ENCODE measurements at places on chromosomes 7 and 10.

DNA sequence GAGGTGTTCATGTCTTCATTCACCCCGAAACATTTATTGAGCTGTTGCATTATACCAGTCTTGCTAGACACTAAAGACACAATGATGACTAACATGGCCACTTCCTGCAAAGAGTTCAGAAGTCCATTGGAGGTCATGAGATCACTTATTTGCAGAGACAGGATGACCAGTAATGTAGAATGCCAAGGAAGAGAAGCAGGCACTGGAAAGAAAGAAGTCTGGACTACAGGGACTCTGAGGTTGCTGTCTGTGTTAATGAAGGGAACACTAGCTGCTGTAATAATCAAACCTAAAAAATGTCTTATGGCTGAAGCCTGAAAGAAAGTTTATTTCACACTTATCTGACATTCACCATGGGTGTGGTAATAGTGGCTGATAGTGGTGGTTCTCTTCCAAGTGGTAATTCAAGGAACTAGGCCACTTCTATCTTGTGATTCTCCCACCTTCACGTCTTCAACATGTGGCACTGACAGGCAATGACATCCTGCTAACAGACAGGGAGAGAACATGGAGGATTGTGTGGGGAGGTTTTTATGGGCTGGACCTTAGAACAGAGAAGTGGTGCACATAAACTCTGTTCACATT, 89.2 kb upstream of the MKLN1 start:
- no peaks in the 10 kb centered on the region for H3K36me3 ChIP-seq
- DNase-seq = peak; percentile 31
- no peaks in the 10 kb centered on the region for H3K27me3 ChIP-seq
- no peak overlapping the region for H3K4me3 ChIP-seq
- H3K27ac ChIP-seq = peak overlapping the region; percentile 62

GRCh38 chr7:17618652-17618974, 320.2 kb downstream of the AHR start:
- peak overlapping the region; percentile 85 for H3K27ac ChIP-seq
- no peaks in the 10 kb centered on the region for H3K27me3 ChIP-seq
- peaks cover 22% of the 10 kb centered on the region for H3K4me1 ChIP-seq
- no peaks in the 10 kb centered on the region for H3K36me3 ChIP-seq
- no peak overlapping the region for H3K4me3 ChIP-seq
- peak; percentile 54 for DNase-seq

GRCh38 chr7:112789453-112789816, 758 bp downstream of the TMEM168 start:
- H3K27me3 ChIP-seq = no peaks in the 10 kb centered on the region
- peak overlapping the region; percentile 94 for H3K27ac ChIP-seq
- no peaks in the 10 kb centered on the region for H3K36me3 ChIP-seq
- no peak for DNase-seq

DNA sequence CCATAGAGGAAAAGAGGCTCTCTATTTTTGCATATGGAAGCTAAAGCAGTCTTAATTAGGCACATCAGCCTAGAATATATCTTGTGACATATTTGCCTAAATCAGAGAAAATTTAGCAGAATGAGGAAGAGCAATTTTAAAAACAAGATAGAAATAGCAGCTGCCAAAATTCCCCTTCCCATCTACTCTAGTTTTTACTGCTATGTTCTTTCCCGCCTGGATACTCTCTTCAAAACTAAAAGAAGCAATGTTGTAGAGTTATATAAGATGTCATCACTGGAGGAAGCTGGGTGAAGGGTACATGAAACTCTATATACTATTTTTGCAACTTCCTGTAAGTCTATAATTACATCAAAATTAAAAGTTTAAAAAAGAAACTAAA, 87.0 kb downstream of the ARMH3 start:
- H3K27ac ChIP-seq = peak overlapping the region; percentile 49
- no peaks in the 10 kb centered on the region for H3K27me3 ChIP-seq
- H3K4me3 ChIP-seq = no peak overlapping the region
- H3K36me3 ChIP-seq = no peaks in the 10 kb centered on the region
- H3K4me1 ChIP-seq = no peaks in the 10 kb centered on the region

GRCh38 chr10:29473087-29473356, 161.7 kb downstream of the SVIL start:
- H3K27me3 ChIP-seq = no peaks in the 10 kb centered on the region
- H3K4me1 ChIP-seq = peaks cover 15% of the 10 kb centered on the region
- no peaks in the 10 kb centered on the region for H3K36me3 ChIP-seq
- no peak overlapping the region for H3K4me3 ChIP-seq
- DNase-seq = no peak

- H3K4me1 ChIP-seq = no peaks in the 10 kb centered on the region
- H3K27me3 ChIP-seq = no peaks in the 10 kb centered on the region
- no peak overlapping the region for H3K4me3 ChIP-seq
- H3K27ac ChIP-seq = no peak overlapping the region
Measured at GRCh38 chr10:132156382-132156781, 30.4 kb upstream of the DPYSL4 start.

GRCh38 chr7:114835303-114835702, 86.6 kb upstream of the MDFIC start:
- no peak overlapping the region for H3K4me3 ChIP-seq
- no peaks in the 10 kb centered on the region for H3K27me3 ChIP-seq
- no peak overlapping the region for H3K27ac ChIP-seq
- DNase-seq = no peak
- no peaks in the 10 kb centered on the region for H3K36me3 ChIP-seq

- DNase-seq = no peak
- H3K27ac ChIP-seq = no peak overlapping the region
- H3K4me3 ChIP-seq = no peak overlapping the region
- H3K27me3 ChIP-seq = no peaks in the 10 kb centered on the region
Measured at GRCh38 chr7:48004638-48005037, 24.3 kb downstream of the SUN3 start.

DNA sequence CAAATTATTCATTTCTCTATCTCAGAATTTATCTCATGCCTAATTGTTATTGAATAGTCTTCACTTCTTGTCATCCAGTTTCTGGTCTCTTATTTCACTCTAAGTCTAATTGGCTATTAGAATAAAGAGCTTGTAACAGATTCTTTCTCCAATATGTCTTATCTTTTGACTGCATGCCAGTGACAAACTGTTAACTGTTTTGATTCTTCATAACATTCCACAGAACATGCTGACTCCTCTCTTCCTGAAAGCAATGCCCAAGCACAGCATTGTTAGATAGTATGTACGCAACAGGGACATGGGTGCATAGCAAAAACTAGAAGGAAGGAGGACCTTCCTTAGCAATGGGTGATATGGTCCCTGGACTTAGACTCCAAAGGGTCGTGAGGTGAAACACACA, 65.4 kb downstream of the TRUB1 start:
- H3K4me3 ChIP-seq = no peak overlapping the region
- H3K36me3 ChIP-seq = no peaks in the 10 kb centered on the region
- H3K4me1 ChIP-seq = no peaks in the 10 kb centered on the region
- no peaks in the 10 kb centered on the region for H3K27me3 ChIP-seq

DNA sequence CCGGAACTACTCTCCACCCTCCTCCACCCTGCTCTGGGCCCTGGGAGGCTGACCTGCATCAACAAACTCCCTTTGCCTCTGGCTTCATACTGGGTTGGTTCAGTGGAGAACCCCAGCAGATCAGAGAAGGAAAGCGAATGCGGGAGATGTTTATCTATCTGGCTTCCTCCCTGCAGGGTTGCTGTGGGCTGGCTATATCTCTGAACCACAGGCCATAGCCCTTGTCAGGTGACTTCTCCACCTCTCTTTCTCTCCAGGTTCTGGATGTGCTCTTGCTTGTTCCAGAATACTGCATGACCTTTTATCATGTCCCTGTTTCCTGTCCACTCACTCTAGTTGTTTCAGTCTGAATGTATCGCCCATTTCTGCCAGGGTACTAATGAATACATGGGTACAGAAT, 51.7 kb upstream of the IFRD1 start:
- H3K36me3 ChIP-seq = no peaks in the 10 kb centered on the region
- H3K27me3 ChIP-seq = no peaks in the 10 kb centered on the region
- H3K4me3 ChIP-seq = no peak overlapping the region
- DNase-seq = no peak
- H3K4me1 ChIP-seq = no peaks in the 10 kb centered on the region
- no peak overlapping the region for H3K27ac ChIP-seq

GRCh38 chr7:73387908-73388414, 45.6 kb upstream of the FZD9 start:
- H3K27me3 ChIP-seq = no peaks in the 10 kb centered on the region
- H3K4me1 ChIP-seq = no peaks in the 10 kb centered on the region
- H3K36me3 ChIP-seq = no peaks in the 10 kb centered on the region

GRCh38 chr7:1073142-1073977, 14.6 kb upstream of the GPER1 start:
- H3K36me3 ChIP-seq = no peaks in the 10 kb centered on the region
- H3K4me3 ChIP-seq = no peak overlapping the region
- H3K27me3 ChIP-seq = no peaks in the 10 kb centered on the region
- DNase-seq = no peak

DNA sequence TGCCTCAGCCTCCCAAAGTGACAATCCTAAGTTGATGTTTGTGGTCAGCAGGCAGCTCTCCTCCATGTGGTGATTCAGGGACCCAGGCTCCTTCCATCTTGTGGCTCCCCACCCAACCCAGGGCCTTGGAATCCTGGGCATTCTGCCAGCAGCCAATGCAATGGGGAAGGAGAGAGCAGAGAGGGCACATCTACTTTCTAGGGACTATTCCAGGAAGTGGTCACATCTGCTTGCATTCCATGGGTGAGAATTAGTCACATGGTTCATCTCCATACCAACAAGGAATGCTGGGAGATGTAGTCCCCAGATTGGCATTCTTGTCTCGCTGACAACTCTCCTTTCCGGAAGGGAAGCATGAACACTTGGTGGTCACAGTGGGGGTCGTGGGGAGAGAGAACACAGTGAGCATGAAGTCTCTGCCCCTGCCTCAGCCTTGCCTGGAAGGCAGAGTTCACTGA, 9.9 kb upstream of the SRRM3 start:
- no peaks in the 10 kb centered on the region for H3K27me3 ChIP-seq
- no peak overlapping the region for H3K4me3 ChIP-seq
- peak; percentile 18 for DNase-seq
- H3K4me1 ChIP-seq = no peaks in the 10 kb centered on the region
- H3K27ac ChIP-seq = no peak overlapping the region

DNA sequence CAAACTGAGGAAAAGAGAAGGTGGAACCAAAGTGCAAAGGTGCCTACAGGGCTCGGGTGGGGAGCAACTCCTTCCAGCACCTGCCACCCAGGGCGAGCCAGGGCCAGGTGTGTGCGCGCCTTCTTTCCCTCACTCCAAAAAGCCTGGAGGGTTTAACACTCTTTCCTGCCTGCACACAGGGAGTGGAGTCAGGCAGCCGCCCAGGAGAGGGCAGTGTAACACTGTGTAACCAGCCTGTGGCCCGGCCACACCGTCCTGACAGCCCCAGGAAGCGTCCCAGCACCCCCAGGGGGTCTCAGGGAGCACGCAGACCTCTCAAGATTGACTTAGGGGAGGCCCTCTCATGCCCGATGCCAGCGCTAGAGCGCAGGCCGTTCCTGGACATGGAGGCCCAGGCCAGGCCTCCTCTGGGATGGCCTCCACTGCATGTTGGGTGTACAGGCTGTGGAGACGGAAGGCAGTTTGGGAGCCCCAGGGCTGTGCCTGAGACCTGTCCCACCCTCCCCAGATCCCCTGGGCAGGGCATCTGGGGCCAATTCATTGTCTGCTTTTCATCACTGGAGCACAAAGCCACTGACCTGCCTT, 13.4 kb downstream of the BRI3 start:
- no peak overlapping the region for H3K27ac ChIP-seq
- no peaks in the 10 kb centered on the region for H3K36me3 ChIP-seq
- no peak overlapping the region for H3K4me3 ChIP-seq
- DNase-seq = peak; percentile 84
- no peaks in the 10 kb centered on the region for H3K27me3 ChIP-seq

GRCh38 chr10:63456437-63457210, 9.2 kb downstream of the JMJD1C start:
- DNase-seq = no peak
- no peak overlapping the region for H3K4me3 ChIP-seq
- no peak overlapping the region for H3K27ac ChIP-seq
- no peaks in the 10 kb centered on the region for H3K4me1 ChIP-seq
- H3K36me3 ChIP-seq = no peaks in the 10 kb centered on the region

DNA sequence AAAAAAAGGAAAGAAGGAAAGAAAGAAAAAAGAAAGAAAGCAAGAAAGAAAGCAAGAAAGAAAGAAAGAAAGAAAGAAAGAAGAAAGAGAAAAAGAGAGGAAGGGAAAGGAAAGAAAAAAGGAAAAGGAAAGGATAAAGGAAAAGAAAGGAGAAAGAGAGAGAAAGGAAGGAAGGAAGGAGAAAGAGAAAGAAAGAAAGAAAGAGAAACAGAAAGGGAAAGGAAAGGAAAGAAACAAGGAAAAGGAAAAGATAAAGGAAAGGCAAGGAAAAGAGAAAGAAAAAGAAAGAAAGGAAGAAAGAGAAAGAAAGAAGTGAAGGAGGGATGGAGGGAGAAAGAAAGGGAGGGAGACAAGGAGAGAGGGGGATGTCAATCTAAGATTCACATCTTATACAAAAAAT, 20.8 kb upstream of the SFTPA2 start:
- H3K36me3 ChIP-seq = no peaks in the 10 kb centered on the region
- no peak overlapping the region for H3K4me3 ChIP-seq
- H3K27me3 ChIP-seq = peaks cover 7% of the 10 kb centered on the region
- no peak for DNase-seq
- H3K4me1 ChIP-seq = no peaks in the 10 kb centered on the region

DNA sequence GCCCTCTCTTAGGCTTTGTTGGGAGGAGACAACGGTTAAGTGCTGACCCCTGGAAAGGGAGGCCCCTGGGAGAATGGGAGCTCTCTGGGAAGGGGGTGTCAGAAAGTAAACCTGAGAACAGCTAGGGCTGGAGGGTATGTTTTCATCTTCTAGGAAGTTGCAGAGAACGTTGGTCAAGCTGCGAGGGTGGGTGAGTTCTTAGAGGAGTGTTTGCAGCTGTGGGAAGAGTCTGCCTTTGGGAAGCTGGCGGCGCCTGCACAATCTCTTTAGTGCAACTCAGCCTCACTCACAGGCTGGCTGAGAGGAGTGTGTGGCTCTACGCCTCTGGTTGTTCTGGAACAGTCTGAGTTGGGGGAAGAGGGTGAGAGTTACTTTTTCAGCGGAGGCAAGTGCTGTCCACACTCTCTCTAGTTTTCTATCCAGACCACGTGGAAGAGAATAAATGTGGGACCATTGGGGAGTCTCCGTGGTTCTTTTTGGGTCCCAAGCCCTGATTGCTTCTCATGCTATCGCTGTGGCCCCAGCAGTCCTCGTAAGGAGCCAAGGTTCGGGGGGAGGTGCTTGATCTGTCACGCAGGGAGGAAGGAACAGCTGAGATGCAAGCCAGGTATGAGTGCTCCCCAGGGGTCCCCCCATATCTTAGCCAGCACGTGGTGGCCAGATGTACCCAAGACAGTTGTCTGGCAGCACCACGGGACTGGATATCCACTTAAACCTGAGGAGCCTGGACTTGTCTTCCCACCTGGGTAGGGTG, 237.2 kb downstream of the BUB3 start:
- no peak overlapping the region for H3K4me3 ChIP-seq
- no peak for DNase-seq
- no peaks in the 10 kb centered on the region for H3K36me3 ChIP-seq
- no peaks in the 10 kb centered on the region for H3K27me3 ChIP-seq

GRCh38 chr10:91080776-91081175, 139.7 kb upstream of the PCGF5 start:
- no peak overlapping the region for H3K4me3 ChIP-seq
- peaks cover 10% of the 10 kb centered on the region for H3K4me1 ChIP-seq
- no peak overlapping the region for H3K27ac ChIP-seq
- H3K36me3 ChIP-seq = no peaks in the 10 kb centered on the region
- no peak for DNase-seq

- H3K4me1 ChIP-seq = peaks cover 5% of the 10 kb centered on the region
- H3K4me3 ChIP-seq = no peak overlapping the region
- no peak for DNase-seq
Measured at GRCh38 chr7:155845226-155845625, 33.0 kb upstream of the SHH start.

Measured in hepatocyte (in vitro differentiated cells).